ENCODE measurements at places on chromosomes 6 and 20.

GRCh38 chr20:25044660-25045342, 13.1 kb downstream of the ACSS1 start:
- DNase-seq = no peak

GRCh38 chr20:37534401-37535157, 6.9 kb upstream of the BLCAP start:
- peak; percentile 70 for DNase-seq

DNA sequence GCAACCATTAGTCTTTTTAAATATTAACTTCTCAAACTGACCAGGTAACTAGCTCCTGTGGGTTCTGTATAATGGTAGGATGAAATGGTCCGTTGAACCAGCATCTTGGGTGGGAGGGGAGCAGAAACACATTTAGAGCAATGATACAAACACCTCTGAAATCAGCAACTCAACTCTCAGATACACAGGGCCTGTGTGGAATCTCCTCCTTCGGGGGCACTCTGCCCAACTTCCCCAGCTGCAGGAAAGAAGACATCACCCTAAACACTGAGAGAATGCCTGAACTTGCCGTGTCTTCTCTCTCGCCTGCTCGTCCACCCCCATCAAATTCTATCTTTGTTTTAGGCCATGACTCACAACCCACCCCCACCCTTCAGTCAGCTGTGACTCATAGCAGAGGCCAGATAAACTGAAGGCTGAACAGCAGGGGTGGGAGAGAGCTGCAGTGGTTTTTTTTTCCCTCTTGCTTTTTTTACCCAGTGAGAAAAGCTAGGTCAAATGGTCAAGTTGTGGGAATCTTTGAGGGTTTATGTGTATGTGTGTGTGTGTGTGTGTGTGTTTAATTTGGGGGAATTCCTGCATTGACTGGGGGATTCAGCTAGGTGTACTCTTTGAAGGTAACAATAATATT, 593.4 kb upstream of the JAG1 start:
- DNase-seq = peak; percentile 25

- no peak for DNase-seq
Observed at GRCh38 chr6:111409430-111409829, 73.6 kb downstream of the REV3L start.

GRCh38 chr20:1357921-1358671, 29.2 kb upstream of the SDCBP2 start:
- DNase-seq = no peak

DNA sequence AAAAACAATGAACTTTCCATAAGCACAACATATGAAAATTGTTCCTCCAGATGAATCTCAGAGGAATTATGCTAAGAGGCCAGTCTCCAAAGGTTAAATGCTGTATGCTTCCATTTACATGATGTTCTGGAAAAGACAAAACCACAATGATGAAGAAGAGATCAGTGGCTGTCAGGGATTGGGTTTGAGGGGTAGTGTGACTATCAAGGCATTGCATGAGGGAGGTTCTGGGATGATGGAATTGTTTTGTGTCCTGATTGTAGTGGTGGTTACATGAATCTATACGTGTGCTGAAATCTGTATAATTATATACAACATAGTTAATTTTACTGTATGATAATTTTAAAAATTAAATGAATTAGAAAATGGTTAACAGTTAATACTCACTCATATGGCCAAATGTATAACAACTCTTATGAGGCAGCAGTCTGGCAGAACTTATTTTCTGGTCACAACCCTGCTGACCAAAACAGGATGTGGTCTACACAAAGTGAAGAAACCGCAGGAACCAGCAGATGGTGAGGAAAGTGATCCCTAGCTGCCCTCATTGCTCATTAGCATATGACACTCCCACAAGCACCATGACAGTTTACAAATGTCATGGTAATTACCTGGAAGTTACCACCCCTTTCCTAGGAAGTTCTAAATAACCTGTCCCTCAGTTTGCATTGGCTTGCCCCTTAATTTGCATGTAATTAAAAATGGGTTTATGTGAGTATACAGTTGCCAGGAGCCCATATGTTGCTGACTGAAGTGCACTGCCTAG, 31.9 kb downstream of the NSFL1C start:
- no peak for DNase-seq

- DNase-seq = no peak
Observed at GRCh38 chr6:22147921-22148776, 148.7 kb downstream of the PRL start.

- DNase-seq = no peak
Observed at GRCh38 chr20:30811885-30812671, 445.4 kb upstream of the DEFB115 start.

GRCh38 chr6:84018453-84019061, 15.0 kb upstream of the MRAP2 start:
- no peak for DNase-seq

DNA sequence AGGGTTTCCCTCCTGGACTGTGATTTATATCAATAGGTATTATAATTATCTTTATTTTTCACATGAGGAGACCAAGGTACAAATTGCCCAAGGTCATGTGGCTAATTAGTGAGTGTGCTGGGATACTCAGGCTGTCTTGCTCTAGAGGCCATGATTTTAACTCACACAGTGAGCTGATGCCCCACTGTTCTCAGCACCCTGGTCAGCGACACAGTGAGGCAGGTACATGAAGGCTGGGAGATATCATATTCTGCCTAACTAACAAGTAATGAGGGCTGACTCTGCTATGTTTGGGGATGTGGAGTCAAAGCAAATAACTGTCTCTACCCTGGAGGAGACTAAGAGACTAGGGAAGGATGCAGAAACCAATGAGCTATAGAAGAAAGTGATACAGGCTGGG, 501.1 kb downstream of the PTPRT start:
- DNase-seq = peak; percentile 57

DNA sequence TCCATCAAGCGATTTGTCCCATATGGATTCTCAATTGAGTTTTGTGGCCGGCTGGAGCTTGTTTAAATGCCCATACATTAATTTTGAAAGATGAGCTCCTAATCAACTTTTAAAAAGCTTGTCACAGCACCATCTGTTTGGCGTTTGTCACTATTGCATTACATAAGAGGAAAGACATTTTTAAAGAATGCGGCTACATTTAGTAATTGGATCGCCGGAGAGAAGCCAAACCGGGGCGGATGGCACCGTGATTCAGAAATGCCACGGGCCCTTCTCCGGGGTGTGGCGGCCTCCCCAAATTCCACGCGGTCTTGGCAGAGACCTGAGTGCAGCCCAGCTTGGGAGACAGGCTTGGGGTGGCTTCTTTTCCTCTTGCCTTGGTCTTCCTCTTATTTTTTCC, 67.7 kb upstream of the ZNFX1 start:
- DNase-seq = no peak
